GM12891 (cell line): ENCODE measurements at places on chromosomes 7 and 10.

DNA sequence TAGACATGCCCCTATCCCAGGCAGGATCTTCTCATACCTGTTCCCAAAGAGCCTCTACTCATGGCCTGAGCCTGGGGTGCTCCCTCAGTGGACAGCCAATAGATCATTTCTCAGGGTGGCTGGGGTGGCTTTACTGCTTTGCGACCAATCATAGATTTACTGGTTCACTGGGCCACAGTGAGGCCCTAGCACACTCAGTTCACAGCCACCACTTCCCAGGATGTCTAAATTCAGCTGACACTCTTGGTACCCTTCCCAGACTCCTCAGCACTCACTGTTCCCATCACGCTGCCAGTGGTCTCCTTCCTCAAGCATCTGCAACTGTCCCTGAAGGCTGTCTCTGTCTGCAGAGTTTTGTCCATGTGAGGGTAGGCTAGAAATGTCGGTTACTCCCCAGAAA is 50.6 kb downstream of the ARHGAP22 start:
- no peak for DNase-seq

- DNase-seq, result no peak
These were observed 77.5 kb downstream of the CDK6 start for GRCh38 chr7:92758796-92759431.

GRCh38 chr7:26723129-26723528 is 141.3 kb downstream of the SKAP2 start:
- DNase-seq, result no peak

DNA sequence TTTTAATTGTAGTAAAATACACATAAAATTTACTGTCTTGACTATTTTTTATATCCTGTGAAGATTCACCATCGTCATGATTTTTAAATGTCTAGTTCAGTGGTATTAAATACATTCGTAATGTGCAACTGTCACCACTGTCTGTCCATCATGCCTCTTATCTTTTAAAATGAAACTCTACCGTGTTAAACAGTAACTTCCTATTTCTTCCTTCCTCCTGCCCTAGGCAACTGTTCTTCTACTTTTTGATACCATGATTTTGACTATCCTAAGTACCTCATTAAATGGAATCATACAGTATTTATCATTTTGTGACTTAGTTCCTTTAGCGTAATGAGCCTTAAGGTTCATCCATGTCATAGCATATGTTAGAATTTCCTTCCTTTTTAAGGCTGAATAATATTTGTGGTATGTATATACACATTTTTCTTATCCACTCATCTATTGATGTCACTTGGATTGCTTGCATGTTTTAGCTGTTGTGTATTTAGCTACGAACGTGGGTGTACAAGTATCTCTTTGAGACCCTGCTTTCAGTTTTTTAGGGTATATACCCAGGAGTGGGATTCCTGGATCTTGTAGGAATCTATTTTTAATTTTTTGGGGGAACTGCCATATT is 13.5 kb downstream of the SLK start:
- DNase-seq, result no peak

- DNase-seq, result no peak
These were observed 10.1 kb upstream of the LAT2 start for GRCh38 chr7:74199551-74200355.

DNA sequence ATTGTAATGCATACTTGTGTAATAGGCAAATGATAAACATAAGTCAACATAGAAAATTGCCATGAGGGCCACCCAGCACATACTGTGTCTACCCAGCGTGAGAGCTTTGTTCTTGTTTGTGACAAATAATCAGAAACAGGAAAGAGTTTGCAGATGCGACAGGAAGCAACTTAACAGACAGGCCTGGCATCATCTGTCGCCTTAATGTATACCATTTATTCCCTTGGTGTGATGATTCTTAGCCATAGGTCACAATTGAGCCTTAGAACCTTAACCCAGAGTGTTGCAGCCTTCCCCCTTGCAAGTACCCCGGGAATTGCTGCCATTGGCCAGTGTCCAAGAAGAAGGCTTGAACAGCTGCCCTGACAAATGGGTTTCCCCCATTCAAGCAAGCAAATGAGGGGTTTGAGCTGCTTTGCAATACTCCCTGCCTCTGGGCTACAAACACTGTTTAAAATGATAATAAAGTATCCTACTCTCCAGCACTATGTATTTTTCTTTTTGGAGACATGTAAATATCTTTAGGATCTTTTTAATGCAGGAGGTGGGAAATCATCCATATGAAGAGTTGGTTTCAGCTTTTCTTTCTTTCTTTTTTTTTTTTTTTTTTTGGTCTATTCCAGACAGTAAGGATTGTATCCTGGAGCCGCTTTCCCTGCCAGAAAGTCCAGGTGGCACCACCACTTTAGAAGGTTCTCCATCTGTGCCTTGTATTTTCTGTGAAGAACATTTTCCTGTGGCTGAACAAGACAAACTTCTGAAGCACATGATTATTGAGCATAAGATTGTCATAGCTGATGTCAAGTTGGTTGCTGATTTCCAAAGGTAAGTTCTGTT is 80.0 kb downstream of the ZNF277 start:
- no peak for DNase-seq

- no peak for DNase-seq
These were observed 275.9 kb upstream of the NFE2L3 start for GRCh38 chr7:25876092-25876491.

GRCh38 chr7:26944501-26945358 is 80.3 kb upstream of the SKAP2 start:
- DNase-seq, result no peak

DNA sequence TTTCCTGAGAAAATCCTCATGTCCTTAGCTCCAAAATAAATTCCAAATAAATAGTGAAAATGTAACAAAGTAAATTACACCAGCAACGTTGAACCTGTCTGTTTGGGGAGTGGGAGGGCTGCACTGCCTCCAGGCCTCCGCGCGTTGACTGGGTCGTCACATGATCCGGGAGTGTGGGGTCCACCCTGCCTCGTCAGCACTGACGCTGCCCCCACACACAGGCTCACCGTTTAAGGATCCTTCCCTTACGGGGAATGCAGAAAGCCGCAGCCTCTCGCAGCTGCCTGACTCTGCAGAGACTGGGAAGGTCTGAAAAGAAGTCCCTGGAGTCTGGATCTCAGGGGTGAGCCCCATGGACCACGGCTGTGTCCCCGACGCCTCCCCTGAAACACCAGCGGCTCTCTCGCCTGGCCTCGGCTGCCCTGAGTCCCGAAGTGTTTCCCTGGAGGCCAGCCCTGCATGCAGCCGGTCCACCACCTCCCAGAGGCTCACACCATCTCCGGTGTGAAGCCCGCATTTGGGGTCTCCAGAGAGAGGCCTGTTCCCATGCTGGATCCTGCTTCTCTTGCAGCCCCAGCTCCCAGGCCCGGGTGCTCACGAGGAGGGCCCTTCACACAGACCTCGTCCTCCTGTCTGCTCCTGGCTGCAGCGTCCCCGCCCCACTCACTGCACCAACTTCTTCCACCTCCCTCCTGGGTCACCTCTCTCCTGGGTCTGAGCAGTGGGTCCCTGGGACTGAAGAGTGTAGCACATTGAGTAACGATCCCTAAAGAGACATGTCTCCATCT is 49.5 kb upstream of the ADGRA1 start:
- no peak for DNase-seq

GRCh38 chr7:121874298-121874697 is 1.3 kb downstream of the PTPRZ1 start:
- no peak for DNase-seq

DNA sequence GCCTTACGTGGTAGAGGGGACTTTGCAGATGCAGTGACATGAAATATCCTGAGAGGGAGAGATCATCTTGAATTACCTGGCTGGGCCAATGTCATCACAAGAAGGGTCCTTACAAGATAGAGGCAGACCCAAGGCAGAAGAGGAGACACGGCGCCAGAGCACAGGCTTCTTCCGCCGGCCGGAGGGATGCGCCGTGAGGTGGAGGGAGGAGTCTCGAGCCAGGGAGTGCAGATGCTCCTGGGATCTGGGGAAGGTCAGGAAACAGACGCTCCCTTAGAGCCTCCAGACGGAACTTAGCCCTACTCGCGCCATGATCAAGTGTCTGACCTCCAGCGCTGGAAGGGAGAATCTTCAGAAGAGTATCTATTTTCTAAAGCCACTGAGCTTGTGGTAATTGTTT is 304.8 kb downstream of the GLRX3 start:
- no peak for DNase-seq

DNA sequence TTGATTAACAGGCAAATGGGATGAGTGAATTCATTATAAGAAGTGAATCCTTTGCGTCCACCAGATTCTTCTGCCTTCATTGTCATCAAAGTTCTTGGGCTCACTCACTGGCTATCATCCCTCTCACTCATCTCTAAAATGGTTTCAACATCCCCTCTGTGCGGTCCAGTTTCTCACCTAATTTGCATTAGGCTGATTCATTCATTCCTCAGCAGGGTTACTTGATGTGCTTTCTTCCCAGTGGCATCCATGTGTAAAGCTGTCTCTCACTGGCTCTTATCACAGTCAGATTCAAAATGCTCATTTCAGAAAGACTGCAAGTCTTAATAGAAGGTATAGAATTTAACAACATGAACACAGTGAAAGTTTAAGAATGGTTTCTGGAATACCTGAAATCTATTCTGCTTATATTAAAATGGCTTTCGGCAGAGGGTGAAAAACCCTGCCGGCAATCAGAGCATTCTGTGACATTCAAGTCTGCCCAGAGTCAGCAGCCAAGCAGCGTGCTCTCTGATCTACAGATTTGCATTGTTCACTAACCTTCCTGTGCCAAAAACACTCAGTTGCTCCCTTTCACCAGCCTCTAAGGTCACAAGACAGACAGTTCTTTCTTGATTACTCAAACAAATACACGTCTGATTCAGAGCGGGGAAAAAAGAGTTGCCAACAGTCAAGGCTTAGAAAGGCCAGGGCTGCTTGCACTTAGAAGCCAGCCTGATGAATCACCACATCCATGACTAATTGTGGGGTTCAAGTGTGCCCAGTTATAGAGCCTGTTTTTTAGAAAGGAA is 106.7 kb downstream of the TES start:
- no peak for DNase-seq

GRCh38 chr7:44196450-44196872 is 4.3 kb upstream of the YKT6 start:
- DNase-seq, result no peak

GRCh38 chr10:59595593-59595992 is 114.1 kb downstream of the SLC16A9 start:
- DNase-seq, result no peak

GRCh38 chr10:22740180-22740579 is 25.8 kb upstream of the PIP4K2A start:
- no peak for DNase-seq

DNA sequence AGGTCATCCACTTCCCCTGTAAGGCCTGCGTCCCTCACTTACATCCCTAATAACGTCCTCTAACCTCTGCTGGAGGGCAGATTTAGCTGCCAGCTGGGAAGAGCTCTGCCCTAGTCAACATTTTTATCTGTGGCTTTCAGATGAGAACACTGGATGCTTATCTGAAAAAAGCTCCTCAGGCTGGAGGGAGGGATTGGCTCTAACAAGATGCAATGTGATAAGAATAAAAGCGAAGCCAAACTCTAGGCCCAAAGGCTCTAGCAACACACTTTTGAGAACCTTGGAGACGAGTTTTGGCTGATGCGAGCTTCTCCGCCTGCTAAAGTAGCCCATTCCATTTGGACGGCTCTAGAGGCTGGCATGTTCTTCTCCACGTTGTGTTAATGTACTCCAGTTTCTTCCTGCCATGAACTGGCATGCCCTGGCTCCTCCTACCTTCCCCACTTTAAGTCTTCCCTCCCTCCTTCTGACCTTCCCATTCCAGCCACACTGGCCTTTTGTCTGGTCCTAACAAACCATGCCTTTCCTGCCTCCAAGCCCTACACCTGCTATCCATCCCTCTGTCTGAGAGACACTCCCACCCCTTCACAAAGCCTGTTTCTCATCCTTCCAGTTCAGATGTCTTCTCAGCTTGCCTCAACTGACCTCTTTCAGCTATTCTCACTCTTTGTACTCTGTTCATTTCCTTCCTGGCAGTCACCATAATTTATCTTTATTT is 62.5 kb upstream of the ATRNL1 start:
- no peak for DNase-seq

- no peak for DNase-seq
These were observed 5.8 kb upstream of the NCOA4 start for GRCh38 chr10:46035923-46036849.
